ENCODE measurements at places on chromosomes 2 and 18. TPM values are rescaled to one million over a fixed set of nuclear protein-coding genes. Genes with fewer than 3 reads are reported as not detected.

DNA sequence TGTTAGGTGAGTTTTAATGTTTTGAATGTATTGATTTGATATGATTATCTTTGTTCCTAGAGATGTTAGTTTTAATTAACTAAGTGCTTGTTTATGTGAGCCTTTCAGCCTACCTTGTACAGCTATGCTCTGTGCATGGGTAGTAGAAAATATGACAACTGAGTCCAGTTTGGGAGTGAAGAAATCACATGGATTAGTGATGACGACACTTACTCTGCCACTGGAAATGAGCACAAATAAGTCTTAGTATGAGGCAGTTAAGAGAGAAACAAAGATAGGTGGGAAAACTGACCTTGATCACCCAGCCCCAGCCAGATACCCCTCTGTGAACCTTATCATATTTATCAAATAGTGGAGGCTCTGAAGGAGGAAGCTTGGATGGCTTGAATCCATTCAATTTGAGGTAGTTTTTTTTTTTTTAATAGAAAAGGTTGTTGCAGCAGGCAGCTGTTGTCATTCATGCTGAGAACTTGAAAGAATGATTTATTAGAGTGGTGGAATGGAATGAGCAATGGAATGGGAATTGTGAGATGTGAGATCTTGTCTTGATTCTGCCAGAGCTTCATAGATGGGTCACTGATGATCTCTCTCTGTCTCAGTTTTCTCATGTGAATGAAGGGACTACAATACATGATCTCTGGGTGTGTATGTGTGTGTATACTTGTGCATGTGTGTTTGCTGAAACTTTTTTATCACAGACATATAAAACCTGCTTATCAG, 96.4 kb downstream of the MAP3K20 start:
- H3K27me3 ChIP-seq = no peaks in the 10 kb centered on the region
- H3K4me1 ChIP-seq = peaks cover 6% of the 10 kb centered on the region
- no peak overlapping the region for H3K27ac ChIP-seq
- no peaks in the 10 kb centered on the region for H3K36me3 ChIP-seq
- no peak overlapping the region for H3K4me3 ChIP-seq
- DNase-seq = no peak

GRCh38 chr18:46338205-46338604, 234.0 kb downstream of the HAUS1 start:
- no peak overlapping the region for H3K4me3 ChIP-seq
- H3K27me3 ChIP-seq = no peaks in the 10 kb centered on the region
- H3K36me3 ChIP-seq = no peaks in the 10 kb centered on the region
- peaks cover 34% of the 10 kb centered on the region for H3K4me1 ChIP-seq

DNA sequence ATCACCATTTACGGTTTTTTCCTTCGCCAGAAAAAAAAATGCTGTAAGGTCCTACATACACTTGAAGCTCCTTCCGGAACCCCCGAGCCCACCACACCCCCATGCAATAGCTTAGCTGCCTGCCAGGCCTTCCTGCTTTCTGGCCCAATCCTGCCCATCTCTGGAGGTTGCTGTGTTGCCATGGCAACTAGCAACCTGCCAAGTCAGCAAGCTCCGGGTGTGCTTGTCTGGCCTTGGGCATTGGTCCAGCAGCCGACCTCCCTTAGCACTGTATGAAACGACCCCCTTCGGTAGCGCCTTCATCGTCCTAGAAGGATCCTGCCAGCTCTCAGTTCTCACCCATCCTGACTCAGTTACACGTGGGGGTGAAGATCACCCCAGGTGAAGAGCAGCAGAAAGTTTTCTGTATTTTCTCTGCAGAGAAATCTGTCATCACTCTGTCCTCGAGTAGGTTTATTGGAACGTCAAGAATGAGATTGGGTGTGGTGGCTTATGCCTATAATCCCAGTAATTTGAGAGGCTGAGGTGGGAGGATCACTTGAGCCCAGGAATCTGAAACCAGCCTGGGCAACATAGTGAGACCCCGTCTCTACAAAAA, 47.4 kb upstream of the MTCL1 start:
- no peak overlapping the region for H3K27ac ChIP-seq
- no peak overlapping the region for H3K4me3 ChIP-seq
- DNase-seq = no peak
- no peaks in the 10 kb centered on the region for H3K4me1 ChIP-seq

CHRNA1 gene
- not detected for total RNA-seq

DNA sequence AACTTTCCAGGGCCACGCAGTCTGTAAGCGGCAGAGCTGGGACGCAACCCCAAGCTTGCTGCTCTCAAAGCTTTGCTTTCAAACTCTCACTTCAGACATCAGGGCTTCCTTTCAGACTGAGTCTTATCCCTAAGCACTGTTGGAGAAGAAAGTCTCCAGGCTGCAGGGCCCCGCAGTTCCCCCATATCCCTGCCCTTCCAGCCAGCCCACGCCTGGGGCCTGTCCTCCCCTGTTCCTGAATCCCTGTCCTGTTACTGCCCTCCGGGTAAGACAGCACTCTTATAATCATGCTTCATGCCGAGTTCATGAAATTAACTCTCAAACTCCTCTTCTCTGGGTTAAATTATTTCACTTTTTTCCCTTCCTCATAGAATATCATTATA, 37.9 kb downstream of the HPCAL1 start:
- H3K36me3 ChIP-seq = no peaks in the 10 kb centered on the region
- H3K4me3 ChIP-seq = no peak overlapping the region
- peaks cover 8% of the 10 kb centered on the region for H3K4me1 ChIP-seq

CNTNAP5 gene
- 0.22 TPM for total RNA-seq

LYPD6B gene
- not detected for total RNA-seq

MOGAT1 gene
- total RNA-seq = not detected

DNA sequence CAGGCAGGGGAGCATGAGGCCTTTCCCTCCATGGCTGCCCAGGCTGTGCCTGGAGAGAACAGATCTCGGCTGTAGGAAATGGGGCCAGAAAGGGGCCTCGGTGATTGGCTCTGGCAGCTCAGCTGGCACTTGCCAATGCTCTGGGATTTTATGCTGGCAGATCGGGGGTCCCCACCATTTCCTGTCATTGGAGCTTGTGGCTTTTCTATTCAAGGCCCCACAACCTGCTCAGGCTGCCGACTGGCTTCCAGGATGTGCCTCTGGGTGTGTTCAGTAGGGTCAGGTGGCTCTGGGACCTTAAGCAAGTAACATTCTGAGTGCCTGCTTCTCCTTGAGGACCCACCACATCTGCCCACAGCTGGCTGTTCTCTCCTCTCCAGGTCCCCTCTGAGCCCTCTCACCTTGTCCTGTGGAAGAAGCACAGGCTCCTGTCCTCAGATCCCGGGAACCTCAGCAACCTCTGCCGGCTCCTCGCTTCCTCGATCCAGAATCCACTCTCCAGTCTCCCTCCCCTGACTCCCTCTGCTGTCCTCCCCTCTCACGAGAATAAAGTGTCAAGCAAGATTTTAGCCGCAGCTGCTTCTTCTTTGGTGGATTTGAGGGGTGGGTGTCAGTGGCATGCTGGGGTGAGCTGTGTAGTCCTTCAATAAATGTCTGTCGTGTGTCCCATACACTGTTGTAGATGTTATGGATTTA, 4.2 kb downstream of the GNLY start:
- no peaks in the 10 kb centered on the region for H3K4me1 ChIP-seq
- H3K36me3 ChIP-seq = no peaks in the 10 kb centered on the region
- H3K4me3 ChIP-seq = no peak overlapping the region
- H3K27ac ChIP-seq = no peak overlapping the region
- no peak for DNase-seq

PTPN4 gene
- total RNA-seq = 45.2 TPM

DNA sequence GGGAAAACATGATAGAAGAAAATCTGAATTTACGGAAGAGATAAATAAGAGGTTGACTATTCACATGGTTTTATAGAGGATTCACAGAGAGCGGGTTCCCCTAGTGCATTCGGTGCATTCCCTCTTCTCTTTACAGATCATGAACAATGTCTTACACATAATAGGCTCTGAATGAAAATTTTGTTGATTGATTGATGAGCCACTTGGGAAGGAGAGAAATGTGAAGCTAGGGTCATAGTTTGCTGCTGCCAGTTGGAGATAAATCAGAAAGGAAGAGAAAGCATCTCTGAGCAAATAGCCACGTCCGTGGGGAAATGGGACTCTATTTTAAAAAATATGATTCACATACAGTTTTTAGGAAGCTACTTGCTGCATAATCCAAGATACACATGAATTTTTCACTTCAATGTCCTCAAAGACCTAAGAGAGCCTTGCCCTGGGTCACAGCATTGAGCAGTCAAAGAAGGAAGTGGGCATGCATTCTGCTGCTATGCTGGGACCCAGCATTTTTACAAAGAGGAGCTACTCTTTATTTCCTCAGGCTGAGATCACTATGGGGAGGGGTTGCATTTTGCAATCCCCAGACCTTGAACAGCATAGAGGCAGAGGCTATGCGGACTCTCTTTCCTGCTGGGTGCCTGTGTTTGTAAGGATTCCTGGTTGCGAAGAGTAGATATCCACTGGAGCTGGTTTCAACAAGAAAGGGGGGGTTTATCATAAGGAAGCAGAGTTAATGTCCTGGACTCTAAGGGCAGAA, 395.3 kb downstream of the TSN start:
- H3K4me1 ChIP-seq = no peaks in the 10 kb centered on the region
- no peak overlapping the region for H3K27ac ChIP-seq
- H3K4me3 ChIP-seq = no peak overlapping the region
- no peaks in the 10 kb centered on the region for H3K27me3 ChIP-seq
- H3K36me3 ChIP-seq = no peaks in the 10 kb centered on the region

- DNase-seq = no peak
- H3K4me3 ChIP-seq = peak overlapping the region; percentile 84
- no peaks in the 10 kb centered on the region for H3K4me1 ChIP-seq
Measured at GRCh38 chr2:197500503-197501131, 438 bp downstream of the HSPE1 start.

- no peaks in the 10 kb centered on the region for H3K27me3 ChIP-seq
- H3K4me3 ChIP-seq = no peak overlapping the region
- no peaks in the 10 kb centered on the region for H3K36me3 ChIP-seq
- no peaks in the 10 kb centered on the region for H3K4me1 ChIP-seq
- no peak for DNase-seq
Measured at GRCh38 chr2:109182426-109182825, 53.4 kb downstream of the SH3RF3 start.

TRIM43 gene
- total RNA-seq = not detected

DNA sequence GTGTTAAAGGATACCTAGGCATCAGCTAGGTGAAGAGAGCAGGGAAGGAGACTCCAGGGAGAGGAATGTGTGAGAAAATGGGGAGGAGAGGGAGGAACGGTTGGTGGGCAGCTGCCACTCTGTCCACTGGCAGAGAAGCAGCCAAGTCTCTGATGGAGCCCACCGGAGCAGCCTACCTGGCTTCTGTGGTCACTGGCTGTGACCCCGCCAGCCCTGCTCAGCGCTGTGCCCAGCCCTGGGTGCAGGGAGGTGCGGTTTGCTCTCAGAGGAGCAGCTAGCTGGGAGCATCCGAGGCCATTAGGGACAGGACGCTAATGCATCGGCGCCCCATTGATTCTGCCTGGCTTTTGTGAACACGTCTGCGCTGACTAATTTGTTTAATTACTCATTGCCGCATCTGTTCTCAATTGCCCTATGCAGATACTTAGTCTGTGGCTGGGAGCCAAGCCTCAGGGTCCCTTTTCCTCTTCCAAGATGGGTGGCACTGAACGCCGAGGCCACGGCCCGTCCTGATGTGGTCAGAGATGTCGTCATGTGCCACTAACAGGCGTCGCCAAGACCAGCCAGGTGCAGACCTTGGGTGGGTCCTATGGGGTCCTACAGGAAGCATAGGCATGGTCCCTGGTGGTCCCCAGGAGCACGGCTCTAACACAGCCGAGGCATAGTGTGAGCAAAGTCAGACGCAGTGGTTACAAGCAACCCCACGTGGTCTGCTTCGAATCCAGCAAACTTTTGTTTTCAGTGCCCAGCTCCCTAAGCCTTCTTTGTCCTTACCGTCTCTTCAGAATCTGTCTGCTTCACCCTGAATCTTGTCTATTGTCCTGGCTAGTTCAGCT, 82.0 kb downstream of the RRM2 start:
- H3K27me3 ChIP-seq = no peaks in the 10 kb centered on the region
- H3K27ac ChIP-seq = no peak overlapping the region
- DNase-seq = no peak
- no peak overlapping the region for H3K4me3 ChIP-seq

KLHL30 gene
- 1.8 TPM for total RNA-seq

REG1B gene
- total RNA-seq = 4.1 TPM

LBX2 gene
- total RNA-seq = 0.20 TPM
